Stimulated activated CD4-positive, alpha-beta T cell treated with anti-CD3 and anti-CD28 coated beads, Interleukin-4, amount 100 ng/mL, for 24 hours (primary cell): ENCODE measurements at places on chromosomes 6 and 20.

- DNase-seq = no peak
Observed at GRCh38 chr6:62037445-62037844, 248.6 kb downstream of the KHDRBS2 start.

DNA sequence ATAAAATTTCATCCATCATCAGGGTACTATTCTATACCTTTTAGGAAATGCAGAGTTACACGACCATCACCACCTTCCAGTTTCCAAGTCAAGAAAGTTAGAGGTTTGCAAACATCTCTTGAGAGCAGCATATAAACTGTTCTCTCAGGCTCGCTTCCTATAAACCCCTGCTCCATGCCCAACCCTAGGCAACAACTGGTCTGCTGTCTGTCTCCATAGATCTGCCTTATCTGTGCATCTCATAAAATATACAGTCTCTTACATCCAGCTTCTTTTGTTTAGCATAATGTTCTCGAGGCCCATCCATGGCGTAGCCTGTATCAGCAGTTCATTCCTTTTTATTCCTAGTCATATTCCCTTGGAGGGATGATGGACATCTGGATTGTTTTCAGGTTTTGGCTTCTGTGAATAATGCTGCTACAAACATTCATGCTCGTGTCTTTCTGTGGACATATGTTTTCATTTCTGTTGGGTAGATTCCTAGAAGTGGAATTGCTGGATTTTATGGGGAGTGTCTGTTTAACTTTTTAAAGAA is 6.1 kb downstream of the PTPRT start:
- DNase-seq = no peak

DNA sequence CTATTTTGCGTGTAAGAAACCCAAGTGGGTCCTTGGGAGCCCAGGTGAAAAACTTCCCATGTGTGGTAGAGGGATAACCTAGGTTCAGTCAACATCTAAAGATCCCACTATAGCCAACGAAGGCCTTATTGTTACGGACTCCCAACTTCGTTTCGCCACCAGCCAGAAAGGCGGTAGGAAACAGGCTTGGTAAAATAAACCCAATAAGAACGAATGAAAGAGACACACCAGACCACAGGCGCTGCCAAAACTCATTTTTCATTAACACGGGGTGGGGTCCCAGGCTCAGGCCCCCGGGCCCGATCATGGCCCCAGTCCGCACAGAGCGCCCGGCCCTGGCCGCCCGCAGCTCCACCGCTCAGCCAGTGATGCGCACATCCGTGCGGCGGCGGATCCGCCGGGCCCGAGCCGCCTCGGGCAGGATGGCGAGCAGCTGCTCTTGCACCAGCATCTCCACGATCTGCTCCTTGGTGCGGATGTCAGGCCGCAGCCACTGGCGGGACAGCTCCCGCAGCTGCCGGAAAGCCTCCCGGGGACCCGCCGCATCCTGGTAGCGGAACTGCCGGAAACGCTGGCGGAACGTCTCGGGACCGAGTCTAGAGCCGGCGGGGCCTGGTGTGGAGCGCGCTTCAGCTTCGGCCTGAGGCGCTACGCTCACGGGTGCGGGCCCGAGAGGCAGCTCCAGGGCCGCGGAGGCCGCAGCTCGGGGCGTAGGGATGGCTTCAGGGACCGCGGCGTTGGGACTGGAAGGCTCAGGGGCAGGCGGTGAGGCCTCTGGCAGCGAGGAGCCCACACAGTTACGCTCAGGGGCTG is 709 bp downstream of the SCAND1 start:
- DNase-seq = peak; percentile 66

DNA sequence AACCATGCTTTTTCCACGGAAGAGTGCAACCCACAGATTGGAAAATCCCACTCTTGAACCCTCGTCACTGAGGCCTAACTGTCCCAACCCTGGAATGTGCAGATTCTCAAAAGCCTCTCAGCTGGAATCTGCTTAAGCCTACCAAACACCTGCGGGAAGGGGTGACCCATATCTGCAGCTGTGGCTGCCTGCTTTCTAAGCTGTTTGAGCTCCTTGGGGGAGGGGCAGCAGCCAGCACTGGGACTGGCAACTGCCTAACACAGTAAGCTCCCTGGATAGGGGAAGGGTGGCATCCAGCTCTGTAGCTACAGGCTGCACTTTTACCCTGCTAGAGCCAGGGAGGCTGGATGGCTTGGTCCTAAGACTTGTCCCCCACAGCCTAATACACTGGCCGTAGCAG is 579.6 kb downstream of the COL12A1 start:
- DNase-seq = no peak

DNA sequence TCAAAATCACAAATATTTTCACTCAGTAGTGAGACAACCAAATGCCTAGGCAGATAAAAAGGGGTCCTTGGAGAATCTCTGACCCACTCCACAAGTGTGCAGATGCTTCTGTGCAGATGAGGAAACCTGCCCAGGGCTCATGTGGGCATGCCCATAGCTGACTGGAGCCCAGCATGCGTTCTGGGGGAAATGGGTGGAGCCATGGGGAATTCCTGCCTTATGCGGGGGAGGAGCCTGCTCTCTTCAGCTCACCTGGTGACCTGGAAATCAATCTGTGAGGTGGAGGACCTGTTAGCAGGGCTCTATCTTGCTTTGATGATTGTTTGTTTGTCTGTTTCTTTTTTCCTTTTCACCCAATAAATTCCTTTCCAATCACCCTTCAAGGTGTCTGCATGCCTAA is 23.4 kb upstream of the PLN start:
- DNase-seq = no peak

- DNase-seq = no peak
Observed at GRCh38 chr20:60704147-60704546, 547.9 kb upstream of the CDH4 start.

DNA sequence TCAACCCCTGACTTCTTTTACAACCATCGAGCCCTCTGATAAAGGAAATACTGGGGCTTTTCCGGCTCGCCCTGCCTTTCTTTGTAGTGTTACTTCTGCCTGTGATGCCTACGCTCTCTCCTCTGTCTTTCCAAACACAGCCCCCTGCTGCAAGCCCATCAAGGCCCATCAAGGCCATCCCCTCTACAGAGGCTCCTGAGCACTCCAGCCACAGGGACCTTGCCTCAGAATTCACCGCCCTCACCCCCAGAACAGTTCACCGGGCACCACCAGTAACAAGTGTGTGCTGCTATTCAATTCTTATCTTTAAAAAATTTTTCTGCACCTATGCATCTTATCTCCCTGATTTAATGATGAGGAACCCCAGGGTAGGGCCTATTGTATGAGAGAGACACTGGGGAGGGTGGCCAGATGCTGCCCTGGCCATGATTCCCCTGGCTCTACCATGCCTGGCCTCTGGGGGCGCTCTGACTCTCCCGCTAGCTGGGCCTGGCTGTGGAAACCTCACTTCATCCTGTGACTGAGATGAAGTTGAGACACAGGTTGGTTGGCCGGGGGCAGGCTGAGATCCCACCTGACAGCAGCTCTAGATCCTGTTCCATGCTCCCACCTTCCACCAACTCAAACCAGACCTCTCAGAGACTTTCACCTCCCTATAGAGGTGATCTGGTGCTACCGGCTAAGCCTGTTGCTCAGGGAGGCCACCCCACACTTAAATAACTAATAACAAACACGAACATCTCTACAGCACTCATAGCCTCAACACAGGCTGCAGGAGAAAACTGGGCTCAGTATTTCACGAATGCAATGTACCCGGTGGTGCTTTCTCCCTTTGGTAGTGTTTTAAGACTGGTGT is 19.2 kb upstream of the GLP1R start:
- peak; percentile 51 for DNase-seq

- DNase-seq = peak; percentile 54
Observed at GRCh38 chr6:150006961-150007464, 18.3 kb downstream of the RAET1L start.

DNA sequence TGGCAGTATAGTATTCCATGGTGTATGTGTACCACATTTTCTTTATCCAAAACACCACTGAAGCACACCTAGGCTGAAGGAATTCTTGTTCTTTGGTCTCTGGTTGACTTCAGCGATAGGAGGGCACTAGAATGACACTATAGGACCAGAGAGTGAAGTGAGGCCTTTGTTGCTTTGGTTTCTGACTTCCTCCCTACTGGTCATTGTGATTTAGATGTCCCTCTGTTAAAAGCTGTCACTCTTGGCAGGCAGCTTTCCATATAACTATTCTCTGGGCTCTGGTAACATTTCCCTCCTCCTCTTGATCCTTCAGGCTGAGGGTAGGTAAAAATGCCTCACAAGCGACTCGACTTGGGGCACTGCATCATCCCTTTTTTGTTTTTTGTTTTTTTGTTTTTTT is 236.3 kb downstream of the MAFB start:
- no peak for DNase-seq

- DNase-seq = no peak
Observed at GRCh38 chr20:63521602-63522001, 1.0 kb downstream of the PPDPF start.

GRCh38 chr6:157732416-157733161 is 90.5 kb upstream of the SNX9 start:
- DNase-seq = no peak

DNA sequence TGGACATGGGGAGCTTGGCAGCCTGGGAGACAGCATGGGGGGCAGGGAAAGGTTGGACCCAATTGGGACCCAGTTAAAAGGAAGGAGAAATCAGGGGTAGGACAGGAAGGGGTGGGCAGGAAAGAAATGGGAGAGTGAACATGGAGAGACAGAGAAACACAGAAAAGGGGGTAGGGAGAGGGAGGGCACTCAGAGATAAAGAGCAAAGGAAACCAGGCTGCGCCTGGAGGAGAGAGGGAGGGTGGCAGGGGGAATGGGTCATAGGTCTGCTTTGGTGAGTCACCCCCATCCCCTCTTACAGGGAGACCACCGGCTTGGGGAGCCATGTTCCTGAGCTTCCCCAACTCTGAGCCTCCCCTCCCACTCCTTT is 46.7 kb downstream of the RAB44 start:
- DNase-seq = no peak

DNA sequence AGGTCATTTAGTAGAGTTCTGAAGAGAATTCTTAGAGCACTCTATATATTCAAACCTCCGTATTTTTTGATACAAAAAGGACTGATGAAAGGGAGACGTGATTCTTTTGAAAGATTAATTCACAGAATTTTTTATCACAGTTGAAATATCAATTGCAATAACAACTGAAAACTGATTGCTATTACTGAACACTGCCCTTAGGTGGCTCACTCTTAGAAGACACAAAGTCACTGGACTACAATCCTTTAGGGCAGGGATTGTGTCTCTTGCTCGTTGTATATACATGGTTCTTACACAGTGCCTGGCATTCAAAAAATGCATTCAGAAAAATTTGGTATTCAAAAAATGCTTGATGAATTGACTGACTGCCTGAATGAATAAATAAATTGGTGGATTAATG is 17.1 kb upstream of the CALHM6 start:
- no peak for DNase-seq

DNA sequence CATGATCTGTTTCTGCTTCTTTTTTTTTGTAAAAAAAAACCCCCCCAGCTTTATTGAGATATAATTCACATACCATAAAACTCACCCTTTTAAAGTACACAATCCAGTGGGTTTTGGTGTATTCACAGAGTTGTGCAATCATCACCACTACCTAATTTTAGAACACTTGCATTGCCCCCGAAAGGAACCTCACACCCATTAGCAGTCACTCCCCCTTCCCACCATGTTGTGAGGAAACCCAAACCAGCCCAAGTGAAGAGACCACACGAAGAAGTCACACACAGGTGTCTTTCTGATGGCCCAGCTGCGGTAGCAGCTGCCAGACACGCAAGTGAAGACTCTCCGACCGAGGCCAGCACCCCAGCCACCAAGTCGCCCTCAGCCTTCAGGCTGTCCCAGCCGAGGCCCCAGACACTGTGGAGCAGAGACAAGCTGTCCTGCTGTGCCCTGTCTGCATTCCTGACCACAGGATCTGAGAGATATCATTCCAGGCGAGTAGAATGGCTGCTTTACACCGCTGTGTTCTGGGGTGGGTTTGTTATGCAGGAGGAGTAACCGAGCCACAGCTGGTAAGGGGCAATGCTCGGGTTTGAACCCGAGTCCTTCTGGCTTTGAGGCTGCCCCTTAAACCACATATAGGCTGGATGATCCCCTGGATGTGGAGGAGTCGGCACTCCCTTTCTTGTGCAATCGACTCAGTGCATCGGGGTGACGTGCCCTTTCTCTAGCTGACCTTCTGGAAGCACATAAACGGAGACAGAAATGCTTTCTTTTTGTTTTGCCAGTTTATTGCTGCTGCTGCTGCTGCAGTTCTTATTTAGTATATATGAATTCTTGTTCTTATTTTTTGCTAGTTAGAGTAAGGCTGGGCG is 59.1 kb upstream of the PTPN1 start:
- no peak for DNase-seq

DNA sequence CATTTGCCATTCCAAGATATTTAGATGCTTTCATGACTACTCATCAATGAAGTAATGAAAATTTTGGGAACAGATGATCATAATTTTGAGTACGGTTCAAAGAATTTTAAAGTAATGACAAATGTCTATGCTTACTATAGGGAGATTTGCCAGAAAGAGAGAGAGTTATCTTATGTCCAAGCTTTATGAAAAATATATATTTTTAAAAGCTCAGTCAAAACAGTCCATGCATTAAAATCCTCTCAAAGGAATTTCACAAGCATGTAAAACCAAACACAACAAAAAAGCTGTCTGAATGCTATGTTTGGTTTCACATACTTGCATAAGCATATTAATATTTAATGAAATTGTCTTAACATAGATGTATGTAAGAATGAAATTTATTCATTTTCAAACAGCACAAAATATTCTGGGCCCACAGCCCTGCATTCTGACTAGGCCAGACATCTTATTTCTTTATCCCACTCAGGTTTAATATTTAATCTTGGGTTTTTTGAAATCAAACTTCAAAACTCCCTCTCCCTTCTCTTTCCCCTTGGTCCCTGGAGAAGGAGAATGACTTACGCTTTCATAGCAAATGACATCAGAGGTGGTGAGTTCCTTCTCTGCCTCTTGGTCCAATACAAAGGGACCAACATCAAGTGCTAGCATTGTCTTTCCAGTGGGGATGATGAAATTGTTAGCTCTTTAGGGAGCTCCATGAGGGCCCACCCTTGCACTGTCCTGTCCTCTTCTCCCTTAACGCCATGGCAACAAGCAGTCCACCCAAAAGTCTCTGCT is 94.2 kb downstream of the ADAT2 start:
- no peak for DNase-seq

DNA sequence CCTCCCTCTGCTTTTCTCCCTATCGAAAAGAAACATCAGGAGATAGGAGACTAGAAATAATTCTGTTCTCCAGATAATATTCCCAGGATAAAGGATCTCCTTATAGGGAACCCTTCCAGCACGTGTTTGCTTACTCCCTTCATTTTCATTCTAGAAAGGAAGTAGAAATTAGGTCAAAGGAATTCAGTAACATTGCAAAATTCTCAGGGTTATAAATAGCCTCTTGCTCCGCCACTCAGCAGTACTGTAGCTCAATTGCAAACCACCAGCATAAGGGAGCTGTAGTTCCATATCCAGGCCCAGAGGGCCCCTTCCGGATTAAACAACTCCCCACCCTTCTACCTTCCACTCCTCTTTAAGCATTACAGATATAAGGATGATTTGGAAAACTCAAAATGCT is 6.2 kb downstream of the ELMO2 start:
- no peak for DNase-seq

- DNase-seq = no peak
Observed at GRCh38 chr6:129647044-129647443, 62.9 kb downstream of the ARHGAP18 start.
